ENCODE measurements at places on chromosomes 7 and 10.

- DNase-seq: no peak
Measured at GRCh38 chr10:108850138-108850854, 1073.0 kb downstream of the XPNPEP1 start.

- no peak for DNase-seq
Measured at GRCh38 chr10:48792687-48793096, 108.0 kb downstream of the WDFY4 start.

GRCh38 chr7:142478479-142479220, 220.8 kb upstream of the PRSS58 start:
- DNase-seq: no peak

DNA sequence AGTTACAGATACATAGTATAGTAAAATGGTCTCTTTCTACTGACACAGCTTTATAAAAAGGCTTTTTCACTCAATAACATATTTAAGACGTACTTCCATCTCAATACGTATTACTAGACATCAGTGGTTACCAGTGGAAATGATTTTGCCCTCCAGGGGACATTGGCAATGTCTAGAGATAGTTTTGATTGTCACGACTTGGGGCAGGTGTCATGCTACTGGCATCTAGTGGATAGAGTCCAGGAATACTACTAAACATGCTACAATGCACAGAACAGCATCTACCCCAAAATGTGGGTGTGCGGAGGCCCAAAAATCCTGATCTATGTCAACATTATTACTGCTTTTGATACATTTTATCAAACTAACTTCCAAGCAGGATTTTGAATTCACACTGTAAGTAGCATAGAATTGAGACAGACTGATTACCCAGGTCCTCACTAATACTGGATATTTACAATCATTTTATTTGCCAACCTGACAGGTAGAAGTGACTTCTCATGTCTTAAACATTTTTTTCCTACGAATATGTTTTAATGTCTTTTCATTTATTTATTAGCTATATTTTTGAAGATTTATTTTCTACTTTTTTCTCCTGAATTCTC, 53.8 kb downstream of the HGF start:
- no peak for DNase-seq

DNA sequence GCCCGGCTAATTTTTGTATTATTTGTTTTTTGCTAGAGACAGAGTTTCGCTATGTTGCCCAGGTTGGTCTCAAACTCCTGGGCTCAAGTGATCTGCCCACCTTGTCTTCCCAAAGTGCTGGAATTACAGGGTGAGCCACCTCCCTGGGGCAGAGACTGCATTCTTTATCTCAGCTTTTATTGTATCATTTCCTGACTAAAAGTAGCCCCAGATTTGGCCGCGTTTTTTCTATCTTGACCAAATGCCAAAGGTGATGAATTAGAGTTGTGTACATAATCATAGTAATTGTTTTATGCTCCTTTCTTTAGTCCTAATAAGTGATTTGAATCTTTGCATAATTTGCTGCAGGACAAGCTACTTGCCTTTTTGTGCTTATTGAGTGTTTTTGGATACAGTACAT, 3.1 kb upstream of the SMNDC1 start:
- DNase-seq: no peak

GRCh38 chr7:14270099-14270498, 280.6 kb upstream of the ETV1 start:
- no peak for DNase-seq

GRCh38 chr10:126247446-126247975, 140.8 kb downstream of the ADAM12 start:
- no peak for DNase-seq

- DNase-seq: no peak
Measured at GRCh38 chr10:24343686-24344085, 134.7 kb downstream of the KIAA1217 start.

DNA sequence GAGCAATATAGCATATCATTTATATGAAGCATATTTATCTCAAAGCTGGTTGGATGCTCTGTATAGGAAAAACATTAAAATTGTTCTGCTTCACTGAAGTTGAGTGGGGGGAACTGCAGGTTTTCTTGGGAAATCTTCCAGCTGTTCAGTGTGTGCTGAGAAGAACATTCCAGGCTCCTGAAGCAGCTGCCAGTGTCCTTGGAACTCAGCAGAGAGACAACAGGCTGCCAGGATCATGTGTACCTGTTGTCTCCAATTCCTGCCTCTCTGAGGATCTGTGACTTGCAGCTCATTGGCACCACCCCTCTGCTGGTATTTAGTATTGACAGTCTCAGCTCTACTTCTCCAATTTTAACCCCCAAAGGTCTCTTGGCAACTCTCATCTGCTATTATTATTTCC, 42.3 kb upstream of the PRKG1 start:
- no peak for DNase-seq

GRCh38 chr7:27205325-27206280, 5.7 kb upstream of the HOXA13 start:
- no peak for DNase-seq

DNA sequence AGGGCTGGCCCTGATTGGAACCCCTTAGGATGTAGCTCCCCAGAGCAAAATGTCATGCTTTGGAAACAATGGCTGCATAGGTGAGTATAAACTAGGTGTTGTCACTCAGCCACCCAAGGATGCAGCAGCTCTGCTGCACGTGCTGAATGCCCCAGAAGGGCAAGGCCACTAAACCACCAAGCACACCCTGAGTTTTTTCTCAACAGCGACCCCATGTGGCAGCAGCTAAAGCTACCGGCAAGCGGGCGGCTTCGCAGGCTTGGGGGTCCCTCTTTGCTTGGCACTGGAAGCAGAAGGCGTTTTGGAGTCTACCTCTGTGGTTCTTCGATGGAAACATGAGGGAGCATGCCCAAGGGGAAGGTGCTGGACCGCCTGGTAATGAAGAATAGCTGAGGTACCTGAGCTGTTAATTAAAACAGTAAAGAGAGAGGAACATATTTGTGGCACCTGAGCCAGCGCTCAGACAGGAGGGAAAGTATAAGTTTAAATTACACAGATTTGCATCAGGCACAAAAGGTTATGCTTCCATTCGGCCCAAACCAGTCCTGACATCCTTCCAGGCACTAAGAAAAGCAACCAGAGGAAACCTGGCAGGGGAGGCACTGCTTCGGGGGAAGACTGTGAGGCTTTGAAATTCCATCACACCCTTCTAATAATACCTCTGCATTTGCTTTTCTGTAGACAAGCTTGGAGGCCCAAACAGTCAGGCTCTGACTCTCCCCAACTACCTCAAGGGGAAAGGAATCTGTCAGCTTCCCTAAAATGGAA, 152.1 kb downstream of the GFRA1 start:
- no peak for DNase-seq

- no peak for DNase-seq
Measured at GRCh38 chr10:24952143-24952706, at the start of gene PRTFDC1. TSS of gene PRTFDC1 (minus strand) at chr10:24952606. CDS start at chr10:24952575, 31 bp downstream.

- no peak for DNase-seq
Measured at GRCh38 chr10:71562904-71563303, 156.7 kb downstream of the C10orf105 start.

GRCh38 chr10:48452879-48453412, 146.5 kb downstream of the MAPK8 start:
- DNase-seq: no peak

DNA sequence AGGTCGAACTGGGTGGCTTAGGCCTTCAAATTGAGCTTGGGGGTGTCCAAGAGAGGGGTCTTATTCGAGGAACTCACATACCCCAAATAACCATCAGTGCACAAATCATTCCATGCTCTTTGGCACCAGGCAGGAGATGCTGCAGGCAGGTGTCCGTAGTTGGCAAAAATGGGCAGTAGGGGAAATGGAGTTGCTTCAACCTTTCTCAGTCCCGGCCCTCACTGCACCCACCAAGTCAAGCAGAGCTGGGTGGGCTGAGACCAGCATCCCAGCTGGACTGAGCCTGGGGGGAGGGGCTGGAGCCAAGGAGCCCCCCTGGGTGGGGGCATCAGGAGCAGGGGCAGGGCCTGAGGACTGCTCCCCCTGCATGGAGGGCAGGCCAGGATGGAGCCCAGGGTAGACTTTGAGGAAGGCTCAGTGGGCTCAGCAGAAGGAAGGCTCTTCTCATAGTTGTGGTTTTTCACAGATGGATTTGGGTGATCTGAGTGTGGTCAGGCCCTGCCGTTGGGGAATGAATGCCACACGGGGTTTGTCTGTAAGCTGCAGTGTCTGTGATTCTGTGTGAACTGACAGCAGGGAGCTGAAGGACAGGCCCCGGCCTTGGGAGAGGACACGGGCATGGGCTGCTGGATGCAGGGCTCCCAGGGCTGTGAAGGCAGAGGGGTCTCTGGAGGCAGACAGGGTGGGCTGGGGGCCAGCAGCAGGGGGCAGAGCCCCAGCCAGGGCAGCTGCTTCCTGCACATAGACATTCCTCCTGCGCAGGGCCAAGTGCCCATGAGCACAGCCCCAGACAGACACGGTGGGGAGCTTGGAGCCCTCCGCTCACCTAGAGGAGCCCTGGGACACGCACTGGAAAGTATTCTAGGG, 144.5 kb downstream of the ADCY1 start:
- DNase-seq: no peak

- no peak for DNase-seq
Measured at GRCh38 chr7:70171369-70171920, 573.2 kb downstream of the AUTS2 start.

DNA sequence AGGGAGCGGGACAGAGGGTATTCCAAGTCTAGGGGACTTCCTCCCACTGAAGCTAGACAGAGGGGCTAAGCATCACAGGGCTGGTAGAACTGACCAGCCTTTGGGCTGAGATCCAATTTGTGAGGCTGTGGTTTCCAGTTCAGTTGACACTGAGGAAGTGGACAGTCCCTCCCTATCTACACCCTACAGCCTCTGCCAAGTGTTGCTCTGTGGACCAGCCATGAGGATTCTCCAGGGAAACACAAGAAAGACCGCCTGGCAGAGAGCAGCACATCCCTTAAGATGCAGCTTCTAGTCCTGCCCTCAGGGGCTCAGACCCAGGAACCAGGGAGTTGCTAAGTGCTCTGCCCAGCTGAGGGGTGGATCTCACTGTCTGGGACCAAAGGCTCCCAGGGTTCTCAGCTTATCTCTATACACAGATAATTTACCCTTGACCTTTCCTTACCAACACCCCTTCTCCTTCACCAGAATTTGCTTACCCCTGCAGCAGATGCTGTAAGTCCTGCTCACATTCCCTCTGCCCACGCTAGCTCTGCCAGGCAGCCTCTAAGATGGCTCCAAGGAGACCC, 252.0 kb downstream of the SKIDA1 start:
- DNase-seq: no peak

GRCh38 chr7:137606061-137606674, 240.6 kb downstream of the DGKI start:
- no peak for DNase-seq

GRCh38 chr10:17286562-17287550, 58.8 kb downstream of the VIM start:
- no peak for DNase-seq

DNA sequence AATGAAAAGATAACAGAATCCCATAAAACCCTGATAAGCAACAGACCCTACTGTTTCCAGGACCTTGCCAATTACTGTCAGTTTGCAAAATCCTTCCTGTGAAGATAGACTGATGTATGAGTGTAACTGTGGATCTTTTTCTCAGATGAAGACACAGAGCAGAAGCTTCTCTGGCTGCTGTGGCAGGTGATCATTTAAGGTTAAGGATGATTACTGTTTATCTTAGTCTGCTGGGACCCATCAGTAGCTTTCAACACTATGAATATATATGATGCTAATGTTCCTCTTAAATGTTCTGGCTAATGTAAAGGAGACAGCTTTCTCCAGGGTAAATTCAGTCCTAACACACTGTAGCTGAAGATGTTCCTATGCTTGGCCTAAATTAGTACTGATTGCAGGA, 56.0 kb upstream of the CTTNBP2 start:
- no peak for DNase-seq

DNA sequence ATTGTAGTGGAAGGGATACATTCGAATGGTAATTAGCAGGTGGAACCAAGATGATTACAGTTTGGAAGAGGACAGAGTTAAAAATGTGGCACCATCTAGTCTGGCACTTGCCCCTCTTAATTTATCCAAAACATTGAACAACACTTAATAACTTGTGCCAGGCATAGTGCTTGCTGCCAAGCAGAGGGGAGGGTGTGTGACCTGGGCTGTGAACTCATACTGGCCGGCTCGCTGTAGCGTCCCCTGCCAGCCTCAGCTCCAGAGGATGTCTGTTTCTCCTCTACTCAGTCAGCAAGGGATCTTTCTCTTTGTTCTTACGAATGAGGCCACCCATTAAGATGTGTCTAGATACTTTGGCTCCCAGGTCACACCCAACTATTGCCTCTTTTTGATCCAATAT, 179.4 kb upstream of the INHBA start:
- no peak for DNase-seq

DNA sequence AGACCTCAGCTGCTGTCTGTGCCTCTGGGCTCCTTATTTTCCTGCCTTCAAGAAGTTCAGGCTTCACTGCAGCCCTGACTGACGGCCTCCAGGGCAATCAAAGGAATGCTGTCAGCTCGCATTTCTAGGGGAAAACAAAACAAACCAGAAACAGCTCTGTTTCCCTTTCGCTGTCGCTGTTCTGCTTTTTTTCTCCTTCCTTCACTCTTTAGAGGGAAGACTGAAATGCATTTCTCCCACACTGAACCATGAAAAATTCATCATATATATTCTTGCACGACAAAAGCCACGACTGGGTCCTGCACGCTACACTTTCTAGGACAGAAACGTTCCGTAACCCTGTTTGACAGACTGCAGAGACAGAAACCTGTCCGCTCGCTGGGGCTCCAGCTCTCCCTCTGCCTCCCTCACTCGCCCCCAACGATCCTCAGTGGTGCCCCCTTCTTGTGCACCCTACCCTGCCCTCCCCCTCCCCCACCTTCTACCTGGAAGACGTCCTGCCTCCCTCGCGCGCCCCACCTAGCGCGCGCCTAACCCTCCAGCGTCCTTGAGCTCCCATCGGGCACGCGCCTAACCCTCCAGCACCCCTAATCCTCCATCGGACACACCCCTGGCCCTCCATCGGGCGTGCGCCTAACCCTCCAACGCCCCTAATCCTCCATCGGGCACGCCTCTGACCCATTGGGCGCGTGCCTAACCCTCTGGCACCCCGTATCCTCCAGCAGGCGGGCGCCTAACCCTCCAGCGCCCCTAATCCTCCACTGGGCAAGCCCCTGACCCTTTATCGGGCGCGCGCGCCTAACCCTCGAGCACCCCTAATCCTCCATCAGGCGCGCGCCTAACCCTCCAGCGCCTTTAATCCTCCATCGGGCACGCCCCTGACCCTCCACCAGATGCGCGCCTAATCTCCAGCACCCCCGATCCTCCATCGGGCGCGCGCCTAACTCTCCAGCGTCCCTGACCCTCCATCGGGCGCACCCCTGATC, 37.1 kb downstream of the SVOPL start:
- no peak for DNase-seq

GRCh38 chr10:131144711-131145375, 166.7 kb downstream of the TCERG1L start:
- no peak for DNase-seq

GRCh38 chr7:2100278-2101208, 132.2 kb downstream of the MAD1L1 start:
- DNase-seq: no peak

DNA sequence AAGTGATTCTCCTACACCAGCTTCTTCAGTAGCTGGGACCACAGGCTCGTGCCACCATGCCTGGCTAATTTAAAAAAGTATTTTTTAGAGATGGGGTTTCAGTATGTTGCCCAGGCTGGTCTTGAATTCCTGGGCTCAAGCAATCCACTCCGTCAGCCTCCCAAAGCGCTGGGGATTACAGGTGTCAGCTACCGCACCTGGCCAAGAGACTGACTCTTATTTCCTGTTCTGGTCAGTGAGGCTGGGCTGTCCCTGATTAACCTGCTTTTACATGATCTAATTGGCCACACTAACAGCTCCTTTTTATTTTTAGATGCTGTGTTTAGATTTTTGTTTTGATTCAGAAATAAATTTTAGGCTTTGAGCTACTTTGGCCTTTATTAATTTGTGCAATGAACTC, 203.9 kb downstream of the NXPH1 start:
- no peak for DNase-seq

- no peak for DNase-seq
Measured at GRCh38 chr7:37488163-37488764, 39.6 kb upstream of the ELMO1 start.
